ENCODE measurements at places on chromosomes 16 and 17. TPM values are rescaled to one million over a fixed set of nuclear protein-coding genes. Genes with fewer than 3 reads are reported as not detected.

Gene CDRT15
- not detected for total RNA-seq

DNA sequence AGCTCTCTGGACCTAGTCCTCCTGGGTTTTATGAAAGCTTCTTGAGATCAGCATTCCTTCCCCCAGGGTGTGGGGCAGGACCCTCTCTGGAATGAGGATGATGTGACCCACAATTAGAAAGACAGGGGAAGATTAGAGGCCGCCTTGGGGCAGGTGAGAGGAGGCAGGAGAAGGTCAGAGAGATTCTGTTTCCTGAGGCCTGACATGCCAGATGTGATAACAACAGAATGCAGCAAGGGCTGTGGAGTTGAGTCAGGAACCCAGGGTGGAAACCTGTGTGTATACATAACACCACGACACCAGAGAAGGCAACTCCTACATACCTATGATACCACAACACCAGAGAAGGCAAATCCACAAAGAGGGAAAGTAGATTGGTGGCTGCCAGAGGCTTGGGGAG, 5.4 kb upstream of the SLC5A10 start:
- no peaks in the 10 kb centered on the region for H3K36me3 ChIP-seq
- H3K4me1 ChIP-seq: no peaks in the 10 kb centered on the region
- DNase-seq: no peak
- no peak overlapping the region for H3K4me3 ChIP-seq
- no peak overlapping the region for H3K27ac ChIP-seq
- no peaks in the 10 kb centered on the region for H3K27me3 ChIP-seq

- H3K27ac ChIP-seq: no peak overlapping the region
- no peak overlapping the region for H3K4me3 ChIP-seq
- no peaks in the 10 kb centered on the region for H3K36me3 ChIP-seq
- no peaks in the 10 kb centered on the region for H3K4me1 ChIP-seq
- H3K27me3 ChIP-seq: no peaks in the 10 kb centered on the region
Measured at GRCh38 chr16:89281829-89282228, 64.3 kb downstream of the ZNF778 start.

Gene RNF227
- total RNA-seq: not detected

Measured in Peyer's patch (tissue), 4 donors.